Fibroblast of the conjunctiva (primary cell): ENCODE measurements at places on chromosomes 2 and 18.

DNA sequence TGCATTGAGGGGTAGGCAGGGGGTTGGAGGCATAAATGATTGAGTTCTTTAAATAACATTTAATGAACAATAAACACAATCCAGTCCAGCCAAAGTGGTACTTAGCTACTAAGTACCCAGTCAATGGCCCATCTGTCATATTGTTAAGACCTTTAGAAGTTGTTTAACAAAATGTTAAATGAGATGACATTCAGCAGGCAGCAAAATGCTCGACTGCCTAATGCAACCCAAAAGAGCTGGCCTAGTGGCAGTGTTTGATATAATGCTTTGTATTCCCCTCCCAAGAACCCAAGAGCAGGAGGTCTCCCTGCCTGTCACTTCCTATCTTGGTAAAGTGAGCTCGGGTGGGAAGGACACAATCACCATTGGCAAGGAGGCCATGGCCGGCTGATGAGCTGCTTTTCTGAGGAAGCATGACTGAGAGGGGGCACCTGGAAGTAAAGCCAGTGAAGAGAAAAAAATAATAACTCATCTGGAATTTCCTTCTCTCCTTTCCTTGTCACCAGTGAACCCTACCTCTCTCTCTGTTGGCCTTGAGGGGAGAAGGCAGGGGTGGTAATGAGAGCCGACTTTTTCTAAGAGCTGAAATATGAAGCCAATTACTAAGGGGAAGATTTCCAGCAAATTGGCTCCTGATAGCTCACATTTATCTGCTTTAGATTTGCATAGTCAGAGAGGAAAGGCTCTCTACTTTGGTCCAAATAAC lies 140.6 kb downstream of the C1D start:
- no peak for DNase-seq

DNA sequence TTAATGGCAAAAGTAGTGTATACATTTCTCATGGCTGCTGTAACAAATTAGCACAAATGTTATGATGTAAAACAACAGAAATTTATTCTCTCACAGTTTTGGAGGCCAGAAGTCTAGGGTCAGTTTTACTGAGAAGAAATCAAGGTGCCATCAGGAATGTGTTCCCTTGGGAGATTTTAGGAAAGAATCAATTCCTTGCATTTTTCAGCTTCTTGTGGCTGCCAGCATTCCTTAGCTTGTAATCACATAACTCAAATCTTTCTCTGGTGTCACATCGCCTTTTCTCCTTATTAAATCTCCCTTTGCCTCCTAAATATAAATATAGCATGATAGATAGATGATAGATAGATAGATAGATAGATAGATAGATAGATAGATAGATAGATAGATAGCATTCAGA lies 307.0 kb upstream of the REG3G start:
- DNase-seq = no peak

DNA sequence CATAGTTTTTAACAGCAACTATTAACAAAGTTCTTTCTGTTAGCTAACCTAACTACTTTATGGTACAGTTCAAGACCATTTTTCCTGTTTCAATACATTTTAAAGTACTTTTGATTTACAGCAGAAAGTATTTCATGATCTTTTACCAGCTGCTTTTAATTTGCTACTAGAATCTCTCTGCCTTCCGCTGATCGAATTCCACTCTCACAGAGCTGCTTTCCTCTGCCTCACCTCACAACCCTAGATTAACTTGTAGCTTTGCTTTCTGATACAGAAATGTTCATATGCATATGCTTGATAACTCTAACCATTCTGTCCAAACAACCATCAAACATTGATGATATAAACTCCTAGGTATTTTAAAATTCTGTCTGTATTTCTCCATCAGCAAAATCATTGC lies 463.2 kb upstream of the ZEB2 start:
- no peak for DNase-seq

DNA sequence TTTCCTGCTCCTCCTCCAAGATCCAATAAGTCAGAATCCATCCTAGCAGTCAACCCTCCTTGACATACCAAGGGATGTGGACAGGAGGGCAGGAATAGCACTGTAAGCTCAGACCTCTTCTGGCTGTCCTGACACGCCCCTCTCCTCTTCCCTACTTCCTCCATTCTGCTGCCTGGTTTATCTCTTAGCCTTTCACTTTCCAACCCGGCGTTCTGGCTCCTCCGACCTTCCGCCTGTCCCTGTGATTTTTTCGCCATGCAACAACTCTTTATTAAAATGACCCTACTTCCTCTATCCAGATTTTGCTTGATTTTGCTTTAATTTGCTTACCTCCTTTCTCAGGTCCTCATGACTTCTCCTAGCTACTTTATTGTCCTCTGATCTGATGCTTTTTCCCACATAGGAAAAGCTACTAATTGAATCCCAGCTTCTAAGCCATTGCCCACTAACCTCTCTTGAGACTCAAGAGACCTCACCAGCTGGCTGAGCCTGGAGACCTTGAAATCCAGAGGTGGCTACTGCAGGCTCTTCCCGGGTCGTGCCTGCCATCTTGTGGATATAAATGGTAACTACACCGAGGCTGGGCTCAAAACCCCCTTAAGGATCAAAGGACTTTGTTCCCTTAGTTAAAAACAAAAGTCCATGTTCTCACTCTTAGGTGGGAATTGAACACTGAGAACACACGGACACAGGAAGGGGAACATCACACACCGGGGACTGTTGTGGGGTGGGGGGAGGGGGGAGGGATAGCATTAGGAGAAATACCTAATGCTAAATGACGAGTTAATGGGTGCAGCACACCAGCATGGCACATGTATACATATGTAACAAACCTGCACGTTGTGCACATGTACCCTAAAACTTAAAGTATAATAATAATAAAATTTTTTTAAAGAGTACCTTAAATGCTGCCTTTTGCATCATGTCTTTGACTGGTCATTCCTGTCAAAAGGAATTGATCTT lies 139.4 kb downstream of the AKAIN1 start:
- DNase-seq = peak; percentile 23

- DNase-seq = no peak
Measured at GRCh38 chr2:84971510-84972206, 697 bp downstream of the KCMF1 start.

- DNase-seq = no peak
Measured at GRCh38 chr18:47180765-47181164, 4.6 kb upstream of the IER3IP1 start.

DNA sequence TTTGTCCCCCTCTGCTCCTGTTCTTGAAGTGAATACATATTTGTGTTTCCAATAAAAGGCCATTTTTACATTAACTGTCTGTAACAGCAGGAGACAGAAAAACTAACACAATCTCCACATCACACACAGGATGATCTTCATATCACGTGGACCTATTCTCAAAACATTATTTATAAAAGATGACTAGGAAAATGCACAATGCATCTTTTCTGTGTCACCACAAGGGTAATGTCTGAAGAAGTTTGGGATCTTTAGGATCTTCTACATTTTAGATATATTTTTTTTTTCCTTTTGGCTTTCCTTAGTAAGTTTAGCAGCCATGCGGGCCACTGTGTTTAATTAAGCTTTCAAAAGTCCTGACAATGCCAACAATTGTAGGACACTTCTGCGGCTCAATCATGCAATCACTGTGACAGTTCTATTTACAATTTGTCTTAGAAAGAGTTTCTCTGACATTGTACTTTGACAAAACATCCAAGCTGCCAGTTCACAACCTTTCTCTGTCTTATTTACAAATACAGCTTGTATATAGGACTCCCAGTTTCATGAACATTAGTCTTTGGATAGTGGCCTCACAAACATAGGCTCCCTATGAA lies 12.3 kb downstream of the BCL11A start:
- DNase-seq = no peak

DNA sequence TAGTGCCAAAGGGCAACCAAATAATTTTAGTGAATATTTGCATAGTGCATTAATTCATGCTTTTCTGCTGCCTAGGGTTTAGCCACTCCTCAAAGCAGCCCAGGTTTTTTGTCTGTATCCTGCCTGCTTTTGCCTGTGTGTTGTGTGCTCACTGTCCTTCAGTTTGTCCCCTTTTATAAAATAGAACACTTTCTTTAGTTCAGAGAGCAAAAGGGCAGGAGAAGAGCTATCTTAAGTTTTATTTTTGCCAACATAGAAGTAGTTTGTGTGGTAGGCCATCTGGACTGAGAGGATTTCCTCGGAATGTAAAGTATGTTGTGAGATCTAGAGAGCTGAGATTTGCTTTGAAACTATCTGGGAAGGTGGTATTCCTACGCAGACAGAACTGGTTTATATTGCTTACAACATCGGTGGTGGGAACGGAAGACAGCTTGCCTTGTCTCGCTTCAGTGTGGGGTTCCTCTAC lies 64.9 kb downstream of the EML4 start:
- no peak for DNase-seq

GRCh38 chr2:116952254-116952653 lies 862.2 kb upstream of the DDX18 start:
- DNase-seq = no peak

DNA sequence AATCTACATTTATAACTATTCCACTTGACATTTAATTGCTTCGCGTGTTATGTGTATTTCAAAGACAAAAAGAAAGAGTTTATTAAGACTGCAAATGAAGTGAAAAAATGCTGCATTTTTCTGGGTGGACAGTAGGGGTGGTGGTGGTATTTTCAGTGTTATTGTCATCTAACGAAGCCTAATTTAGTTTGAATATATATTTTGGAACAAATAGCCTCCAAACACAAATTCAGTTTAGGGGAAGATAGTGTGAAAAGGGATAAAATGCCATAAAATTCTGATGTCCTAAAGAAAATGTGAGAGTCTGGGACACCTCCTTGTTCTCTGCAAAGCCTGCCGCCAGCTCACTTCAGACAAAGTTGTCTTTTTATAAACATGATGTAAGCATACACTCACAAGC lies 425.1 kb downstream of the NRXN1 start:
- DNase-seq = no peak

GRCh38 chr2:127118038-127118437 lies 11.1 kb upstream of the BIN1 start:
- DNase-seq = no peak

GRCh38 chr2:212921711-212922110 lies 229.7 kb downstream of the IKZF2 start:
- no peak for DNase-seq

DNA sequence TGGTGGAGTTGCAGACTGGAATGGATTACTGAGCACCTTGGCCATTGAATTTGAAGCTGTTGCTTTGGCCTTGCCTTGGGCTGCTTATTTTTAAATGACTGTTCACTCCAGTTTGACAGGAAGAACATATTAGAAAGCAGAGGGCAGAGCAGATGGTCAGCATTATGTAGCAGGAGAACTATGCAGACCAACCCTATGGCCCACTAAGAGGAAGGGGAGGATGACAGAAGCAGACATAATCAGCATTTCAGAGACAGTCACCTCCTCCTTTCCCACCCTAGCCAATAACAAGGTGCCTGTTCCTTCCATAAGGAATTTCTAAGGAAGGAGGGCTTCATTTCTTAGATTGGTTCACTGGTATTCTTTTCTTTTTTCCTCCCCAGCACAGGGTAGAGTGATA lies 2.4 kb downstream of the CHRNA1 start:
- DNase-seq = no peak

- peak; percentile 89 for DNase-seq
Measured at GRCh38 chr2:237299906-237300305, 114.1 kb downstream of the COL6A3 start.

GRCh38 chr2:88350331-88351248 lies 101.9 kb downstream of the FOXI3 start:
- DNase-seq = peak; percentile 2

GRCh38 chr2:63503818-63504217 lies 84.5 kb downstream of the WDPCP start:
- no peak for DNase-seq

DNA sequence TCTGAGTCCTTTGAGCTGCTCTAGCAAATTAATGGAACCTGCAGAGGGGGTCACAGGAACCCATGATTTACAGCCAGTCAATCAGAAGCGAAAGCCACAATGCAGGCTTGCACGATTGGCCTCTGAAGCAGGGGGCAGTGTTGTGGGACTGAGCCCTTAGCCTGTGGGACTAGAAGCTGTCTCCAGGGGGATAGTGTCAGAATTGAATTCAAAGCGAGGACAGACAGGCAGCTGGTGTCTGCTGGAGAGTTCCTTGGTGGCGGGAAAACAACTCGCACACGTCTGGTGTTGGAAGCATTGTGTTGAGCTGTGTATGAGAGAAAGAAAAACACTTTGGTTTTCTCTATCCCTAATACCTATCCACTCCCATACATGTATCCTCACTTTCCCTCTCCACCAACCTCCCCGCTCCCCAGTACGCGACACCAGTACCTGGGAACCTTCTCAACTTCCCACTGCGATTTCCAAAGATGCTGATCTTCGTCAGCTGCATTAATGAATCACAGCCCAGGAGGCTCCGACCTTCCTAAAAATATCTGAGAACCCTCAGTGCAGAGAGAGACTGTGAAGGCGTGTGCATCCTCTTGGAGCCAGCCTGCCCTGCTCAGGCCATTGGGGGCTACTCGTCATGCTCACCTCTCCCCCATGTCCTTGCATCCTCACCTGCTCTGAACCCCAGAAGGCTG lies 88.2 kb downstream of the HS1BP3 start:
- DNase-seq = no peak

- DNase-seq = no peak
Measured at GRCh38 chr2:11346023-11346482, 1.6 kb upstream of the ROCK2 start.

DNA sequence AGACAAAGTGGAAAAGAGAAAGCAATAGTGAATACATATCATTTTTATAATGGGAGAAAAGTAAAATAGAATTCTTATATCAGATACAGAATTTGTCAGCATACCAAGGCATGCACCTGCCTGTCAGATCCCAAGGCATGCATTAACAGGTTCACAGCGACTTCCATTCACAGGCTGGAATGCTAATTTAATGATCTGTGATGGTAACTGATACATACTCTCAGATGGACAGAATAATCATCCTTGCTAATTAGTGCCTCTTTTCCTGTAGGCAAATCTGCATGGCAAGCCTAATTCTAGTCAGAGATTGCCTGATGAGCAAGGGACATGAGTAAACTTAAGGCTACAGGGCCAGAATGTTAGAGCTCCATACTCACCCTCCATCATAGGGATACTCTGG lies 76.1 kb downstream of the PRKRA start:
- DNase-seq = no peak

- no peak for DNase-seq
Measured at GRCh38 chr2:64454386-64455332, 697 bp downstream of the LGALSL start.

- DNase-seq = no peak
Measured at GRCh38 chr2:45559436-45559835, 51.6 kb downstream of the SRBD1 start.

- no peak for DNase-seq
Measured at GRCh38 chr2:191601060-191601459, 76.9 kb upstream of the NABP1 start.
